BE2C (cell line): ENCODE measurements at places on chromosomes 4 and X.

DNA sequence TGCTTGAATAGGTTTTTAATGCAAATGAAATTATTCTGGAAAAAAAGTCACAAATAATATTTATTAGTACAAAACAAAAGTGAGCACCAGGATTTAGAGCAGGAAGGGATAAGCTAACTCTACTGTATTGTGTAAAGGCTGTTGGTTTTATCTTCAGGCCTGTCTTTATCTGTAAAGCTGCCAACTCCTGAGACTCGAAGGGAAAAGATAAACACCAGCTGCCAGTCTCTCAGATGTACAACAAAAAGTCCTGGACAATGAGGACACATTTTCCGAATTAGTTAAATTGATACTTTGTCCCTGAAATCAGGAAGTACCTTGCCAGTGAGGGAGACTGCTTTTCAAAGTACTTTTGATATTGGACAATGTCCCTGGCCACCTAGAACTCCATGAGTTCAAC, 8.8 kb downstream of the DDX60 start:
- DNase-seq, result no peak

DNA sequence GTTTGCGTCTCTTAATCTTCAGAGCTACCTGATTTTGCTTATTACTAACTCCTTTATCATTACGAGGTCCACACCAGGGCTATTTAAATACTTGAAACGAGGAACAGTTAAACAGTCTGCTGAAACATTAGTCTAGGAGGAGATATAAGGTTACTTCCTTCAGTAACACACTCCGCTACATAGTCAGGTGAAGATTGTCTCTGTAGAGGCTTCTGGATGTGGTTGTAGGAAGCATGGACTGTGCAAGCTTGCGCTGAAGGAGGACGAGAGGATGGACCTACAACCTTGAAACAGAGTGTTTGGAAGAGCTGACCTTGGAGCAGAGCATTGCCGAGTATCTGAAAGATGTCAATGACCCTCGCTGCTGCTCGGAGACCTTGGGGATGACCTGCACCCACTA, at the start of gene CLRN2:
Gene CLRN2 (plus strand): TSS at position 301 of the 400 bp plus-strand sequence. CDS start 102 bp downstream, outside the sequence.
- no peak for DNase-seq

DNA sequence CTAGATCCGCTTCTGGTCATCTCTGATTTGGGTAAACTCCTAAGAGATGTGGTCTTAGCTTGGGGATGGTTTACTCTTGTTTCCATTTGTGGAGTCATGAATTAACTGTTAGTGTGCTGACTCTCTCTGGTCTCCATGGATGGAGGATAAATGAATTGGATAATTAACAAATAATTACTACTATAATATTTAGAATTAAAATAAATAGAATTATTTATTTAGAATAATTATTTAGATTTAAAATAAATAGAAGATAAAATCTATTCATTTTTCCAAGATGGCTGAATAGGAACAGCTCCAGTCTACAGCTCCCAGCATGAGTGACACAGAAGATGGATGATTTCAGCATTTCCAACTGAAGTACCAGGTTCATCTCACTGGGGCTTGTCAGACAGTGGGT, 1587.4 kb upstream of the AGA start:
- DNase-seq, result no peak

DNA sequence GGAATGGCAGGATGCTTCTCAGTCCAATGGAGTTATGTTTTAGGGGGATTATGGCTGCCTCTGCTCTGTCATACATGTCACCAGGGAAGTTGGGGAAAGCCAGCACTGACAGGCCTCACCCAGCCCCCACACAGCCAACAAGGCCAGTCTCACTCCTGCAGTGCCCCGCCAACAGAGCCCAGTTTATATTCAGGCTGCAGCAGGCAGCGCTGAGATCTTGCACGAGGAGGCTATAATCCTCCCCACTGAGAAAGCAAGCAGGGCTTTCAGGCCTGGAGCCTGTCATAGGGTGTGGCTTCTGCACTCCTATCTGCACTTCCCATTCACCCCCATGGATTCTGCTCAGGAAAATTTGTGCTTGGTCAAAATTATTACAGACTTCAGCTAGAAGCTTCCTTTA, 25.1 kb downstream of the ADAD1 start:
- DNase-seq, result no peak

GRCh38 chrX:46957297-46957696, 45.1 kb downstream of the JADE3 start:
- DNase-seq, result peak; percentile 11

- no peak for DNase-seq
Observed at GRCh38 chr4:123340381-123340701, 56.3 kb upstream of the SPRY1 start.

DNA sequence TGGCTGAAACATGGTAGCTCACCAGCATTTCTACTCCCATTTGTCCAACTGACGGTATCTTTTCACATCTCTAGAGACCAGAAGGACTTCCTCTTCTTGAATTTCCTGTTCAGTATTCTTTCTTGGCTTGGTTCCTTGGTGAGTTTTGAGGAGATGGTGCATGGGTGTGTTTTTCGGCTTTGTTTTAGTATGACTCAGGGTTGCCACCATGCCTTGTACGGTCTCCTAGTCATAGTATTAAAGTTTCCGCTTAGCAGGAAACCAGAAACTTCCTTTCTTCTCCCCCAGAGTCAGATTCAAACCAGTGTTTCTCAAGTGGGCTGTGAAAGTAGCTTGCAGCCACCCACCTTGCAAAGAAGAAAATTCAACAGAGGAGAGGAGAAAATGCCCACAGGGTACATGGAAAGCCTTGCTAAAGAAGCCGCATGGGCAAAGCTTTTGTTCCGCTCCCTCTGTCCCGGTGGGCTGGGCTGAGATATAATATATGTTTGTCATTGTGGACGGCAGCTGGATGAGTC, 5.7 kb downstream of the CD99 start:
- DNase-seq, result no peak

- no peak for DNase-seq
Observed at GRCh38 chrX:121455890-121456289, 408.5 kb downstream of the GLUD2 start.

- DNase-seq, result no peak
Observed at GRCh38 chr4:140363558-140363957, 9.9 kb upstream of the SCOC start.

DNA sequence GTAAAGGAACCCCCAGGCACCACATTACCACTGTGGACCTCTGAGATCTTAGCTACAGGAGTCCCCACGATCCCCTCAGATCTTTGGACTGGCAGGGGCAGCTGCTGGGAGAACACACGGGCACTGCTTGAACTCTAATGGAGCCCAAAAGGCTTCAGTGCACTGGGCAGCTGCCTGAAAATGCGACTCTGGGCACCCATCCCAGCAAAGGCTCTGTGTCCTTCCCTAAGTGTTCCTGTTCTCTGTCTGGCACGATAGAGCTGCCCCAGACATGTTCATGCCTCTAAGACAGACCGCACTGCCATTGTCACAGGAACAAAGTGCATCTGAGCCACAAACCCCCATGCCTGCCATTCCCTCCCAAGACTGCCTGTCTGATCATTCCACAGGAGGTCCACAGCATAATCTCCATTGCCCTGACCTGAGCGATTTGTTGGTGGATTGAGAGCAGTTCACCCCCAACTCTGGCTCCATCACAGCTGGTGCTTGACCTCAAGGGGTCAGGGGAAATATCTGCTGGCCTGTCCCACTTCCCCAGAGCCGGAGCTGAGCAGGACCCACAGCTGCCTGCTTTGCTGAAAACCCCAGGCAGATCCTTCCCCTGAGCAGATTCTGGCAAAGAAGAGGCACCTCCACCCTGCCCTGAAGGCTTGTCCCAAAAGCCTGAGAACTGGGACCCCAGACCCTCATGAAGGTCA, 436.0 kb upstream of the INTU start:
- DNase-seq, result no peak

- no peak for DNase-seq
Observed at GRCh38 chr4:95544113-95545103, 4.4 kb downstream of the UNC5C start.

- DNase-seq, result no peak
Observed at GRCh38 chr4:6318206-6318605, 48.6 kb downstream of the WFS1 start.

DNA sequence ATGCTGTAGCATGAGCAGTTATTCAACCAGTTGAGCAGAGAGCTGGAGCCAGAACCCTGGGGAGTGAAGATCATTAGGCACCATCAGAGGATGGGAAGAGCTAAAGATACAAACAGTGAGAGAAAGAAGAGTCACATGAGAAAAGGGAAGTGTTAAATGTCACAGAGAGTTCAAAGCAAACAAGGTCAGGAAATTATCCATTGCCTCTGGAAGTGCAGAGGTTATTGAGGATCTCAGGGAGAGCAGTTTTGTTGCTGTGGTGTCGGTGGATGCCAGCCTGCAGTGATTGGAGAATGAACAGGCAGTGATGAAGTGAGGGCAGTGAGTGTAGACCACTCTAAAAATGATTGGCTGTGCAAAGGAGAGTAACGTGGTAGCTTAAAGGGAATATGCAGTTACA, 17.7 kb downstream of the SPARCL1 start:
- DNase-seq, result no peak

GRCh38 chr4:126136922-126137781, 822.4 kb downstream of the FAT4 start:
- no peak for DNase-seq

DNA sequence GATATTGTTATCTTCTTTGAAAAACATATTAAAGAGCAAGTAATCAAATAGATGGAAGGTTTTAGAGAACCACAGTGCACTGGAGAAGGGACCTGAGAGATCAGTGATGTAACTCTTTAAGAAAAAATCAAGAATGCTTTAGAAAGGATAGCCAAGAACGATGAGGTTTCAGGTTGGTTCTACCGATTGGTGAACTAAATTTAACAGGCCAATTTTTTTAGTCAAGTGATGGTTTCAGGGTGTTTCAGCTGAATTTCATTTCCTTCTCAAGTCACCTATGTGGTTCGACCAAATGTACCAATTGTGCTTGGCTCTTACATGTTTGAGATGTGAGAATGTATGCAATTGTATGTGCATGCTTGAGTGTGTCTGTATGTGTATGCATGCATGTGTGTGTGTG, 26.5 kb downstream of the HS3ST1 start:
- no peak for DNase-seq

DNA sequence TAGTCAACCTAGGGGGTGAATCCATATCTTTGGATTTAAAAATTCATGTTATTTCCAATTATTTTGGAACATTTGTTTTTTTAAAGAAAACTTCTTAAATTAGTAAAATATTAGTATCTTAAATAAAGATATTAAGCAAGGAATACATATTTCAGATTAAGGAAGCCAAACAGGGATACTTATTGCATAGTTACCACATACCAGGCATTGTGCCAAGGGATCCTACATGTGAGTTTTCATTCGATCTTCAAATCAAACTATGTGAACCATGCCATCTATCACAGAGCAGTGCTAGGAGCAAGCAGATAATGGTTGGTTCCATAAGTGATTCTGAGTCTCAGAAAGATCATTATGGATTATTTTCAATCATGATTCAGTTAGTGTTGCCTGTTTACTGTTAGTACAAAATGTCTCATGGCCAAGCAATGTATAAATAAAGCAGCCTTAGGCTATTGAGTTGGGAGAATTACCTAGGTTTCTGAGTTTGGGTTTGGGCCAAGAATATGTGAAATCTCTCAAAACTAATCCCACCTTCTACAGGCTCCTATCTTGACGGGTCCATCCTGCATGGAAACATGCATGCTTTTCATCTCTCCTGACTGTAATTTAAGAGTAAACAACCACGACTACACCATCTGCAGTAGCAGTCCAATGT, 176.7 kb downstream of the NPFFR2 start:
- DNase-seq, result no peak

- DNase-seq, result no peak
Observed at GRCh38 chr4:142408003-142408441, 438.1 kb downstream of the INPP4B start.

- no peak for DNase-seq
Observed at GRCh38 chr4:9781343-9782135, at the start of gene DRD5. TSS of gene DRD5 (plus strand) at chr4:9781634. CDS start at chr4:9782030, 396 bp downstream.

DNA sequence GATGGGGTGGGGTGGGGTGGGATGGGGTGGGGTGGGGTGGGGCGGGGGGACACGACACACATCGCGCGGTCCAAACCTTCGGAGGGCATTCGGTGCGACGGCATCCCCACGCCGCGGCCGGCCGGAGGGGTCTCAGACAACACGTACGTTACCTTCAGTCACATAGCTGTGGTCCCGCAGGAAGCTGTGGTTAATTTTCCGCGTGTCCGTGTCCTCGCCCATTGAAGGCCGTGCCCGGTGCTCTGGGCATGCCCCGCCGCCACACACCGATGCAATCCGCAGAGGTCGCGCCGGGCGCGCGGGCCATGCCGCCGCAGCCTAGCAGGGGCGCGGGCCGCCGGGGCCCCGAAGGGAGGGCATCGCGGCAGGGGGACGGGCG, 417 bp downstream of the PPP2R2C start:
- no peak for DNase-seq

GRCh38 chr4:123350191-123350544, 46.4 kb upstream of the SPRY1 start:
- no peak for DNase-seq

DNA sequence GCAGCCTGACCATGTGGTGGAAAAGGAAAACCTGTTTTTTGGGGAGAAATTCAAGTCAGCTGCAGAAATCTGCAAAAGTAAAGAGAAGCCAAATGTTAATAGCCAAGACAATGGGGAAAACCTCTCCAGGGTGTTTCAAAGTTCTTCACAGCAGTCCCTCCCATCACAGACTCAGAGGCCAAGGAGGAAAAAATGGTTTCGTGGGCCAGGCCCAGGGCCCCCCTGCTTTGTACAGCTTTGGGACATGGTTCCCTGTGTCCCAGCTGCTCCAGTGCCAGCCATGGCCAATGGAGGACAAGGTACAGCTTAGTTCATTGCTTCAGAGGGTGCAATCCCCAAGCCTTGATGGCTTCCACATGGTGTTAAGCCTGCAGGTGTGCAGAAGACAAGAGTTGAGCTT, 15.2 kb upstream of the YTHDC1 start:
- DNase-seq, result no peak

DNA sequence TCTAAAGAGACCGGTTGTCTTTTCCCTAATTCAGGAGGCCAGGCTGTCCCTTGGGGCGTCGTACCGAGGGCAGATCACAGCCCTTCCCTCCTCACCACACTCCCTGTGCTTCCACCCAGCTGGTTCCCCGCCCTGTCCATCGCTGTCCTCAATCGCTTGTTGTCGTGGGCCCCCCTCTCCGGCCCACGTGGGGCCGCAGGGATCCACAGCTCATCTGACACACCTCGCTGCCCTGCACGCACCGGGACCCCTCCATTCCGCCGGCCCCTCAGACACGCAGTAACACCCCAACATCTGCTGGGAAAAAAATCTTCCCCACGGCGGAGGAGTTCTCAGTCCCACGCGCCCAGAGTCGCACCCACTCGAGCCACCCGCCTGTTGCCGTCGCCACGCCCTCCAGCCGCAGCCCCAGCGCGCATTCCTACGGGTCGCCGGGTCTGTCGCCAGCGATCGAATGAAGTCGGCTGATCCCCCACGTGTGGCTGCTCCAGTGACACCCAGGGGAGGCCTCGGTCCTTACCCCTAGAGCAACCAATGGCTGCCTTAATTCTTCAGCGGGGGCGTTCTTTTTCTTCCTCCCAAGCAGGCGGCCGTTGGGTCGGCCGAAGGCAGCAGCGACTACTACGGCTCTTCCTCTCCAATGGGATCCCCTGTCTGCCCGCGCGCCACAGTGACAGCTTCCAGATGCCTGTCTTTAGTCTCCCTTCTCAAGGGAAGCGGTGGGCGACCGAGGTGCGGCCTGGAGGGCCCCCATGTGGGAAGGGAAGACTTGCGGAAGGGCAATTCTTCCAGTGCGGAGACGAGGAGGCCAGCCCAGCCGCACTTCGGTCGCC, 893 bp upstream of the SEPTIN11 start:
- peak; percentile 88 for DNase-seq
